ENCODE measurements at places on chromosomes 5 and 9.

GRCh38 chr9:117720066-117720465, 15.9 kb downstream of the TLR4 start:
- DNase-seq: no peak

GRCh38 chr9:5712651-5713390, 83.9 kb downstream of the RIC1 start:
- no peak for DNase-seq

GRCh38 chr9:121472446-121472845, 27.2 kb downstream of the GGTA1 start:
- DNase-seq: no peak

- no peak for DNase-seq
These were observed 23.3 kb downstream of the UGCG start for GRCh38 chr9:111919875-111920274.

GRCh38 chr5:96006291-96006690, 44.6 kb upstream of the ELL2 start:
- no peak for DNase-seq

- DNase-seq: no peak
These were observed 71.1 kb upstream of the LHFPL2 start for GRCh38 chr5:78719504-78720219.

DNA sequence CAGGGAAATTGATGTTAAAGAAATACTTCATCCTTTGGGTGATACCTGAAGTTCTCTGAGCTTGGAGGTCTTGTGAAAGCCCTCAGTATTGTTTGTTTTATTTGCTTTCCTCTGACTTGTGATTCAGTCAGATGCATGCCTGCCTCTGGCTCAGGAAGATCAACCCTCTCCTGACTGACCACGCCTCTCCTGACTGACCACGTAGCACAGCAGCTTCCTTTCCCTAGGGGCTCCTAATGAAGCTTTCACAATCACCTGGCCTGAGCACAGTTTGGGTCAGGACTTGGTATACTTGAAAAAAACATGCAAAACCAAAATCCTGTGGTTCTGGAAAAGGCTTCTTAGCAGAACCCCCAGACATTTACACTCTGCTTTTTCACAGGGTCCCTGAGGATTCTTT, 3.8 kb downstream of the TGFBI start:
- DNase-seq: no peak

DNA sequence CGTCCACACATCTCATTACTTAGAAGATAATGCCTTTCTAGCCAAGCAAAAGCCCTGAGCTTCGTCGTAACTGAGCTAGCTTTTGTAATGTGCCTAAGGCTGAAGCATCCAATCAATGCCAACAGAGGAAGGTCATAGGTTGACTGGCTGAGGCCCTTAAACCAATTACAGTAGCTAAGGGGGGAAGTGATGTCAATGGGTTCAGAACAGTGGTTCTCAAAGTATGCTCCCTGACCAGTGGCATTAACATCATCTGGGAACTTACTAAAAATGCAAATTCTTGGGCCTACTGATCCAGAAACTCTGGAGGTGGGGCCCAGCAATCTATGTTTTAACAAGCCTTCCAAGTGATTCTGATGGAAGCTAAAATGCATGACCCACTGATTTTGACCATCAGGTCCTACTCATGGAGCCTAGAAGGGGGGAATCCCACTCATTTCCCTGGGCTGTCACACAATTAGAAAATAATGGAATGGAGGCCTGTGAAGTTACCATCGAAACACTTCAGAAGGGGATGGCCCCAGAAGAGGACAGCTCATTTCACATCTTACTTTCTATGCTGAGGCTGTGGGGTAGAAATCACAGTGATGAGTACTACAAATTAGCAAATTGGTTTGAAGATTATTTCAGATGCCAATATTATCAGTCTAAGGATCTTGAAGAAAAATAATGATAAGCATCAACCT, 4.8 kb upstream of the VLDLR start:
- DNase-seq: no peak
